ENCODE measurements at places on chromosomes 7 and 10.

GRCh38 chr7:17384400-17384799 is 85.9 kb downstream of the AHR start:
- no peak for DNase-seq

GRCh38 chr10:74086317-74086716 is 64.3 kb downstream of the AP3M1 start:
- no peak for DNase-seq

GRCh38 chr10:6219494-6219836 is 16.7 kb downstream of the PFKFB3 start:
- DNase-seq = no peak

GRCh38 chr7:22845221-22845834 is 22.7 kb upstream of the TOMM7 start:
- DNase-seq = no peak

DNA sequence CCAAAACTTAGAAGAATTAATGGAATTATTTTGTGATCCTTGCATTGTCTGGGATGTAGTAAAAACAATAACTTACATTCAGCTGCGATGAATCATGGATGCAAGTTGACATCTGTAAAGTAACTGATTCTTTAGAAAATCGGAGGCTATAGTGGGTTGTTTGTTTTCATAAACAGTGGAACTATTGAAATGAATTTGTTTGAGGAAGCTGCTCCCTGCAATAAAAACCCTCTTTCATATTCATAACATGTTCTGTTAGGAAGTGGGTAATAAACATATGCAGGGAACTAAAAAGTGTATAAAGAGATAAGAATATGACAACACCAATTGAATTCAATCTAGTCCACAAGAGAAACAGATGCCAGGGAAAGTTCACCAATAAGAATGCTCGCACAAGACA is 53.6 kb downstream of the AGMO start:
- DNase-seq = no peak

DNA sequence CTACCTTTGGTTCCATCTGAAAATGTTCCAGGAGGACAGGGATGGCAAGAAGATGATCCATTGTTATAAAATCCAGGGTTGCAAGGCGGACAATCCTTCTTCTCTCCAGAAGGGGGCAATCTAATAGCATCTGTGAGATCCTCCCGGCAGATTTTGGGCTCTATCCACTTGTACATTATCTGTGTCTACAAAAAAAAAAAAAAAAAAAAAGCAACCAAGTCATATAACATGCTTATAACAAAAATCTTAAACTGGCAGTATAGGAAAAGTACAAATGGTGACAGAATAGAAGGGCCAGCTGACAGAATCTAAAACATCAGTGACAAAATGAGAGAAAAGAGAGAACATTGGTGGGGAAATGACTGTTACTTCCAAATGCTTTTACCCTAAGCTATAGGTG is 132.7 kb downstream of the ELAPOR2 start:
- DNase-seq = no peak

DNA sequence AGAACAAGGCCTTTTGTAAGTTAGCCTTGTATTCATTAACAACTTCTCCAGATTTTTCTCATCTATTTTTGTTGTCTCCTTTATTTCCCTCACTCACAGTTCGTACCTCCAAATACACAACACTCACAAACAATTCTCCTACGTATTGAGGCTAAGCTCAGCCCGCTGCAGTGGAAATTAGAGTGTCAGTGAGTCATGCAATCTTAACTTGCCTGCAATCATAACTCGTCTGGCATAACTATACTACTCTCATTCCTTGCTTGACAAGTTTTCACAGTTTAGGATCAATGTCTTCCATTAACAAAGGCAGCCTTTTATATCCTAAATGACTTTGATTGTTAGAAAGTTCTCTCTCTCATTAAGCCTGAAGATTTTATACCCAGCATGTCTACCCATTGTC is 23.8 kb downstream of the TMEM196 start:
- no peak for DNase-seq
